ENCODE measurements at places on chromosomes 3 and 15.

GRCh38 chr15:39588531-39589192 is 7.8 kb downstream of the THBS1 start:
- no peak for DNase-seq

DNA sequence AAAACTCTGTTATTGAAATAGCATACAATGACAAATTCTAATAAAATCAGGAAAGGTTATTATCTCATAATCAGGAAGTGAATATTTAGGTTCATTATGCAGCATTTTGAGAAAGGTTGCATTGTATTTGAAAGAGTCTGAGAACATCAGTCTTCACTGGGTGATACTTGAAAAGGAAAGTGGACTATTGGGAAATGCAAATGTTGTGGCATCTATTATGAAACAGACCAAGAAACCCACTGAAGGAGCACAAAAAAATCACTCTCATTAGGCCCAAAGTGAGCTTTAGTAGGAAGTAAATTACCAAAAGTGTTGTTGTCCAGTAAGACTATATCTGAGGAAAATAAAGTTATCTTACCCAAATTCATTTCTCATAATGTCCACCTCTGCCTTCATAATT is 90.8 kb downstream of the ZPLD1 start:
- no peak for DNase-seq

GRCh38 chr3:72246685-72247084 is 461.7 kb upstream of the PROK2 start:
- DNase-seq, result no peak

DNA sequence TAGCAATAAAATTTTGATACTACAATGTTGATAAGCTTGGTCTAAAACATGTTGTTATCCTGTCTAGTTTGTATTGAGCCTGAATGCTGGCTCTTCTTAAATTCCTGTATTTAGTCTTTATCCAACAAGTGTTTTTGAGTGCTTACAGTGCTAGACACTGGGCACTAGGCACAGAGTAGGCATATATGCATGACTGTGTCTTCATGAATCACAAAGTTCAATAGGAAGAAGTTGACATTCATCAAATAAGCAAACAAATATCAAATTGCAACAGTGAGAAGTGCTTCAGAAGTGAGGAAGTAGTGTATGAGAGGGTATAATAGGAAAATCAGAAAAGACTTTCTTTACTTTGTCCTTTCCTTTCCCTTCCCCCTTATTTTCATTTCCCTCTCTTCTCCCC is 6.8 kb downstream of the CD96 start:
- DNase-seq, result no peak

DNA sequence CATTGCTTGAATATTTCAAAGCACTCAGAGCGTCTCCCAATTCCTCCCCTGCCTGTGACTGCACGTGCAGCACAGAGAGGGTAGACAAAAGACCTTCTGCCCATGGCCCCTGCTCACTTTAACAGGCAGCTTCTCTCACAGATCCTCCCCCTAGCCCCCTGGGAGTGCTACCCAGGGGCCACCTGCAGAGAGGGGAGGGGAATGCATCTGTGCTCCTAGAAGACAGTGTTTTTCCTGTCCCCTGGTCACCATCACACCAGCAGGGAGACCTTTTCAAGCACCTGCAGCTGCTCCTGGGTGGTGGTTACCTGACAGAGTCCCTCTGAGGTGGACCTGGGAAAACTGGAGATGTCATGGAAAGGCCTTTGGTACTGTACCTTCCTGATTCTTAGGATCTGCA is 56.7 kb upstream of the PRR23C start:
- no peak for DNase-seq

DNA sequence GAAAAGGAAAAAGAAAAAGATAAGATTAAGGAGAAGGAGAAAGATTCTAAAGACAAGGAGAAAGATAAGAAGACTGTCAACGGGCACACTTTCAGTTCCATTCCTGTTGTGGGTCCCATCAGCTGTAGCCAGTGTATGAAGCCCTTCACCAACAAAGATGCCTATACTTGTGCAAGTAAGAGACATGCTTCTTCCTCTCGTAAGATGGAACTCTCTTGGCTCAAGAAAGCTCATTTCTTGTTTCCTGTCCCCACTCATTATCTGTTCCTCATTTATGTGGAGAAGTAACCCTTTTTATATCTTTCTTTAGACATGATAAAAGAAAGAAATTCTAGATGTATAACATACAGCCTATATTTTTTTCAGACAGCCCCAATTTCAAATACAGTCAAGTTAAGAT is 101.4 kb downstream of the KLHL25 start:
- no peak for DNase-seq

DNA sequence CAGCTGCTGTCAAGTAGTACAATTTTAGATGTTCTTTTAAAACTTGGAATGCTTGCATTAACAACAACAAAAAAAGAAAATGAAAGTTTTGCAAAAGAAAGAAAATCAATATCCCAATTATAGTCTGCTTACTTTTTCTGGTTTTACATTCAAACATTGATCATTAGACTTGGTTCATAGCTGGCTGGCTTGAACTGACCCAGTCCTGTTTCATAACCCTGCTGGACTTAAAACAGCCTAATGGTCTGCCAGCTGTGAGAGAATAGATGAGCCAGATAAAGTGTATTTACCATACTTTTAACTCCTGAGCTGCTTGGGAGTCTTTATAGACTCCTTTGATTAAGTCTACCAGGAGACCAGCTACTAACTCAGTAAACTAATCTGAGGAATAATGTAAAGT is 59.2 kb downstream of the PIAS1 start:
- DNase-seq, result no peak

DNA sequence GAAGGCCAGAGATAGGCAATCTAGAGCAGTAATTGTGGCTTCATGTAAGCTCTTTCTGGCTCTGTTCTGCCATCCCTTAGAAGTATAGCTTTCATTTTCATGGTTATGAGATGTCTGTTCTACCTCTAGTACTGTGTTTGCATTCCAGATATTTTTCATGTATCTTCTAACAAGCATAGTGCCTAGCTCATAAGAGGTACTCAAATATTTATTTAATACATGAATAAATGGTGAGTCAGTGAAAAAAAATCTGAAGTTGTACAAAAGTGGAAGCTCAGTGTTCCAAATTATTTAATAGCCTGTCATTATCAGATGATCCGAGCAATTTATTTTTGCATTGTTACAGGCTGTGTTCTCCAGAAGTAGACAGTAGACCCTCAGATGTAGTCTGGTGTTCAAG is 64.3 kb downstream of the OXSM start:
- DNase-seq, result no peak

GRCh38 chr3:37262816-37263393 is 88.5 kb upstream of the LRRFIP2 start:
- DNase-seq, result no peak

DNA sequence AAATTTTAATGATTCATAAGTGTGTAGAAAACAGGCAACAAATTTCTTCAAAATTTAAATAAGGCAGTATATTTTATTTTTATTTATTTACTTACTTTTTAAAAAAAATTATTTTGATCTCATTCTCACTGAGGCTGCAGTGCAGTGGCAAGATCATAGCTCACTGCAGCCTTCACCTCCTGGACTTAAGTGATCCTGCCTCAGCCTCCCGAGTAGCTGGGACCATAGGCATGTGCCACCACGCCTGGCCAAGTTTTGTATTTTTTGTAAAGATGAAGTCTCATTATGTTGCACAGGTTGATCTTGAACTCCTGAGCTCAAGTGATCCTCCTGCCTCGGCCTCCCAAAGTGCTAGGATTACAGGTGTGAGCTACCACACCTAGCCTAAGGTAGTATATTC is 61.2 kb upstream of the XRN1 start:
- no peak for DNase-seq

Data from GM18507 (cell line).